ENCODE measurements at places on chromosomes 7 and 10. TPM values are rescaled to one million over a fixed set of nuclear protein-coding genes. Genes with fewer than 3 reads are reported as not detected.
A peak's percentile ranks its signal among the peaks of the same experiment; 100 is the strongest.

The KCNIP2 gene
- 3.8 TPM for polyA plus RNA-seq

GRCh38 chr10:58467931-58468635 is 44.6 kb upstream of the BICC1 start:
- no peak for DNase-seq

DNA sequence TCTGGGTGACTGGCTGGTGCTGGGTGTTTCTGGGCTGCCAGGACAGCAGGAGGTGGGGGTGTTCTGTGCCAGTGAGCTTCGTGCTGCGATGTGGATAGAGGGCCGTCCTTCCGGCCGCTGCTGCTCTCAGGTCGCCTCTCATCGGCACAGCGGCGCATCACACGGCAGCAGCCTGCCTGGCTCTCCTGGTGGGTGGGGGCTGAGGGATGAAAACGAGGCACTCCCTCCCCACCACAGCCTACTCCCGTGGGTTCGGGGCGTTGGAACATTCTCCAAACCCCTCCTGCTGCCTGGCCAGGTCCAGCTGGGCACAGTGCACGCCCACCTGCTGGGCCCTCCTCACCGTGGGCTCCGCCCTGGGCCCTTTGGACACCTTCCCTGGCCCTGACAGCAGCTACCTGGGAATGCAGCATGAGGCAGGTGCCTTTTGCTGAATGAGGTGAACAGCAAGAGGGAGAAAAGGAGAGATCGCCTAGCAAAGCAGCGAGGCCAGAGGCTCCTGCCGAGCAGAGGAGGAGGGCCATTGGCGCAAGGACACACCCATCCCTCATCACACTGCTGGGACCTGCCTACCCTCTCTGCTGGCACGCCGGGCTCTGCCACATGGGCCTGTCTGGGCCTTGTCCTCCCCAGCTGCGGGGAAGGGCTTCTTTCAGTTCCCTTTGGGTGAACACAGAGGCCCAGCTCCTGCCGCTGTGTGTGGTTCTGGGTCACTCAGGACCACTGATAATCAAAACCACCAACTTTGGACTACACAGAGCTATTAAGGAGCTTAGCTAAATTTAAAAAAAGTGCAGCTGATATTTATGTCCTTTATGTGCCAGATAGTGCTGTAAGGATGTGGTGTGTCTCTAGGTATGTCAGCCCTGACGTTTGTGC is 33.4 kb downstream of the INPP5A start:
- DNase-seq: no peak

DNA sequence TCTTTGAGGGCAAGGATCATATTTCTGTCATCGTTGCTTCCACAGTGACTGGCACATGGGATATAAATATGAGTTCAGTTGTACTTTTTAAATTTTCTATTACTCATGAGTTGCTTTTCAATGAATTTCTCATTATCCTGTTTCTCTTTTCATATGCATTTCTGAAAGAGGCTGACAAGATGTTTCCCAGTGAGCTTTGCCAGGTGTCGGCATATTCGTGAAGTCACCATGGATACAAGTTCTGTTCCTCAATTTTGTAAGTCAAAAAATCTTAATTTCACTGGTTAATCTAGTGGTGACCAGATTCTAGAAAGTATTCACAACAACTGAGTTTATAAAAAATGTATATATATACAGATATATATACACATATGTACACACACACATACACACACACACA is 55.7 kb upstream of the GNAI1 start:
- no peak for DNase-seq

DNA sequence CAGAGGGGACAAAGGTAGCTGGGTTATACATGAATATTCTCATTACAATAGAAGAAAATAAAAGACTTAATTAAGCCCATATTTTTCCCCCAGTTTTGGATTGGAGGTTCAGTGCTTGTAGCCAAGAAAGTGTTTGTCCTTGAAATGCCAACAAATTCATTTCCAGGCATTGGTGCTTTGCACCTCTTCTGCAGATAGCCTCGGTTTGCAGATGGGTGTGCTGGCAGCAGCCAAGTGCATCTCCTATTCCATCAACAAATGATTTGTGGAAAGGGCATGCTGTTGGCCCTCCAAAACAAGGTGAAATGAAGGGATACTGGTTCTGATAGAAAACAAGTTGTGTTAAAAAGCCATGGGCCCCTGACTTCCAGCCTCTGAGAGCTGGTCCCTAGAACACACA is 187.3 kb downstream of the DPY19L1 start:
- no peak for DNase-seq

DNA sequence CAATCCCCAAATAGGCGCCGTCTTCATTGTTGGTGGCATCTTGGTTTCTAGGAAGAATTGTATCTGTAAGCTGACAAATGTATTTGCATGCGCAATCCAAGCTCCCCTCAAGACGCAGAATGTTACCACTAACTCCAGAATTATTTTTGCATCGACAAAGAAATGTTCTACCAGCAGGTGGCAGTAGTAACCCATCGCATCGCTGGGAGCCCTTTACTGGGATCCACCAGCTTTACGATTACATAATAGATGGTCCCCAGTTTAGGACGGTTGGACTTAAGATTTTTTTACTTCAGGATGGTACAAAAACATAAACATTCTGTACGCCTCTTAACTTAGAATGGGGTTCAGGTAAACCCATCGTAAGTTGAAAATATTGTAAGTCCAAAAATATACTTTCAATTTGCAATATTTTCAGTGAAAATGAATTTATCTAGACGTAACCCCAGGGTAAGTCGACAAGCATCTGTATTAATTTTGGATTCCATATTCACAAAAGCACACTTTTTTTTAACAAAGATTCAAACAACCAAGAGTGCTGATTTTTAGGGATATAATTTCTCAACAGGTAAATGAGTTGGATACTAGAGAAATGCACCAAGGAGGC is 114.0 kb upstream of the COBL start:
- peak; percentile 66 for DNase-seq

The CALML5 gene
- polyA plus RNA-seq: not detected

Data from muscle of arm (tissue), 14 donors.